HepG2 (cell line): ENCODE measurements at places on chromosomes 3 and 15. TPM values are rescaled to one million over a fixed set of nuclear protein-coding genes. Genes with fewer than 3 reads are reported as not detected.

Gene EAF2
- 14.6 and 20.1 TPM in 2 replicates for total RNA-seq

Gene PKM
- 488 and 574 TPM in 2 replicates for total RNA-seq

Gene CLDN18
- not detected in 2 replicates for total RNA-seq

Gene TPRG1
- total RNA-seq, result not detected in 2 replicates

Gene CCR8
- total RNA-seq, result not detected in 2 replicates

Gene FANCD2OS
- total RNA-seq, result not detected in 2 replicates

Gene DNAH12
- 0.04 and 0.11 TPM in 2 replicates for total RNA-seq

Gene ENTPD3
- not detected in 2 replicates for total RNA-seq

Gene AP3B2
- not detected in 2 replicates for total RNA-seq

Gene LRRN1
- total RNA-seq, result not detected in 2 replicates

Gene HMCES
- 37.5 and 52.4 TPM in 2 replicates for total RNA-seq

Gene SPSB4
- total RNA-seq, result not detected in 2 replicates

Gene SLC41A3
- 16.2 and 26.0 TPM in 2 replicates for total RNA-seq

Gene CILP
- total RNA-seq, result not detected in 2 replicates

Gene FRMD5
- total RNA-seq, result 0.93 and 1.00 TPM in 2 replicates

- peak; percentile 34 for DNase-seq
Observed at GRCh38 chr3:56468184-56469106, at the start of gene ERC2. ERC2 (minus strand) TSS chr3:56468467.

GRCh38 chr15:94375997-94376396 lies 144.6 kb downstream of the MCTP2 start:
- DNase-seq, result no peak

GRCh38 chr3:66603151-66603611 lies 102.4 kb upstream of the LRIG1 start:
- no peak for DNase-seq

- DNase-seq, result no peak
Observed at GRCh38 chr15:41873711-41874110, 20.1 kb downstream of the SPTBN5 start.

DNA sequence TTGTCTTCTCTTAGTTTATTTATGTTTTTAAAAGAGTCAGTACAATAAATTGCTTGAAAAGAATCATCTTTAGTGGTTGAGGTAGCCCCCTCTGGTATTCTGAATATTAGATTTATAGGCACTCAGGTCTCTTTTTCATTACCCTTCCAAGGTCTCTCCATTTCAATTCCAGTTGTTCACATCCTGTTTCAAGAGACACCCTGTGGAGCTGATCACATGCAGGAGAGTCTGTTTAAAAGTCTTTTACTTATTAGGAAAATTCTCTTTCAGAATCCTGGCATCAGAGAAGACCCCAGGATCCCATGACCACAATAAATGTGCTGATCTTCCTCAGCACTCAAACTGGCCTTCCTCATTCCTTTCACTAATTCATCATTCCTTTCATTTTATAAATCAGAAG lies 195.7 kb downstream of the ZIC4 start:
- no peak for DNase-seq

GRCh38 chr3:72572489-72573007 lies 275.7 kb downstream of the SHQ1 start:
- DNase-seq, result no peak

- no peak for DNase-seq
Observed at GRCh38 chr3:152198665-152199064, 70.1 kb upstream of the MBNL1 start.

DNA sequence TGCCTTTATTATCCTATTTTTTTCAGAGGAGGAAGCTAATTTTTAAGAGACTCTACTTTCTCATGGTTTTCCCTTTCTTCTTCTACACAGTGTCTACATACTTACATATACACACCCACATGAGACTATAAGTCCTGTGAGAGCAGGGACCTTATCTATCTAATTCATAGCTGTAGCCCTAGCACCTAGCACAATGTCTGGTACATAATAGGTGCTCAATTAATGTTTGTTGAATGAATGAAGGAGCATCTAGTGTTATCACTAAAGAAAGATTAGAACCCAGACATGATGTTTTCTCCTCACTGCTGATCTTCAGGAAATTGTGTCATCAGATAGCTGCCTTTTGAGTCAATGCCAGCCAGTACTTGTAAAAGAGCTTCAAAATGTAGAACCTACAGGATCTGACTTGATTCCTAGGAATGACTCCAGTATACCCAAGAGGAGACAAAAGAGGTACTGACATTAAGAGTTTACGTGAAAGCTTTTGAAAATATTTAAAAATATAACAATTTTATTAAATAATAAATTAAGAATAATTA lies 2.5 kb downstream of the SCG5 start:
- no peak for DNase-seq

GRCh38 chr15:91559066-91559465 lies 294.4 kb upstream of the SLCO3A1 start:
- peak; percentile 9 for DNase-seq

- DNase-seq, result no peak
Observed at GRCh38 chr15:96353416-96353929, 23.0 kb downstream of the NR2F2 start.

GRCh38 chr3:137071104-137071503 lies 113.3 kb downstream of the IL20RB start:
- no peak for DNase-seq

DNA sequence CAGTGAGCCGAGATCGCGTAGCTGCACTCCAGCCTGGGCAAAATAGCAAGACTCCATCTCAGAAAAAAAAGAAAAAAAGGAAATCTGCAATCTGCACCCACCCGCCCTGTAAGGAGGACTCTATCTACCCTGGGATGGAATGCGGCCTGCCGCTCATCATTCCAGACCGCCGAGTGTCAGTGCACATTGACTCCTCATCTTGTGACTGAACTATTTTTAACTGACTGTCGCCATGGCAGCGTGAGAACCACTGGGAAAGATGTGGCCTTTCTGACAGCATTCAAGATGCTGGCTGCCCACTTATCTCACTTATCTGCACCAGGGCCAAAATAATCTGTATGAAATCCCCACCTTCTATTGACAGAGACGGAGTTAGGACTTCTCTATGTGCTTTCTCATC lies 38.8 kb upstream of the ANKRD34C start:
- DNase-seq, result no peak

DNA sequence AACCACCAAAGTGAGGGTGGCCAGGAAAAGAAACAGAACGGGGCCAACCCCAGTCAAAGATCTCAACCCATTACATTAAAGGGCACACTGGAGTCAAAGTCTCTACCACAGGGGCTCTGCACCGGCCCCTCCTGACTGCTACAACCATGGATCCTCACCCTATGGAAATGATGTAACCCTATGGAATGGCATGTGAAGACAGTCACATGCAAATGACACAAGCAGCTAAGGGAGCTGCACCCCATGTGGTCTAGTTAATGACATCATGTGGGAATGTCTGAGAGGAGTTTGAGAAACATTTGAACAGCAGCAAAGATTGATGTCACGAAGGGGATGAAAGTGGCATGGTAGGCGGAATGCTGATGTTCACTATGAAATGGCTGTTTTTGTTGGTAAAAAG lies 298.2 kb upstream of the SLCO3A1 start:
- DNase-seq, result no peak

- DNase-seq, result peak; percentile 40
Observed at GRCh38 chr15:31396881-31397560, 70.4 kb downstream of the KLF13 start.

- no peak for DNase-seq
Observed at GRCh38 chr15:70113304-70113700, 15.6 kb upstream of the TLE3 start.

- DNase-seq, result no peak
Observed at GRCh38 chr3:117404141-117404540, 694.6 kb downstream of the TUSC7 start.

- DNase-seq, result no peak
Observed at GRCh38 chr3:129600348-129600747, 6.1 kb downstream of the PLXND1 start.

GRCh38 chr3:85939074-85939482 lies 980.3 kb downstream of the CADM2 start:
- no peak for DNase-seq

- DNase-seq, result no peak
Observed at GRCh38 chr3:169600732-169601131, 62.8 kb downstream of the MECOM start.

- peak; percentile 12 for DNase-seq
Observed at GRCh38 chr3:31533169-31534064, 692 bp downstream of the STT3B start.

DNA sequence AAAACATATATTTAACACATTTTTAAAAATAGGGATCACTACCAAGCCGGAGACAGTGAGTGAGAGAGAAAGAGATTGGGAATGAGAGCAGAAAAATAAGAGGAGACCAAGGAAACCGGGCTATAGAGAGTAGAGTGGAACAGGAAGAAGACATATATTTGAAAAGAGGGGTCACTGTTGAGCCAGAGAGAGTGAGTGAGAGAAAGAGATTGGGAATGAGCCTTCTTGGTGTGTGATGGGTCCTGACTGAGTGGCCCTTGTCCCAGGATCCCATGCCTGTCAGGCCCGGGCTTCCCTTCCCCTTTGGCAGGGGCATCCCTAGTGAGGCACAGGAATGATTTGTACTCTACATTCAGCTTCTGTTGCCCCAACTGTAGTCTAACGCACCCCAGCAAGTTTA lies 646.6 kb downstream of the NTRK3 start:
- no peak for DNase-seq

GRCh38 chr3:111864821-111865656 lies 6.0 kb downstream of the PHLDB2 start:
- DNase-seq, result peak; percentile 9

- peak; percentile 83 for DNase-seq
Observed at GRCh38 chr15:51829376-51830275, at the start of gene TMOD3. TMOD3 (plus strand) TSS chr15:51829653; CDS start chr15:51862885, 33,232 bp downstream.

DNA sequence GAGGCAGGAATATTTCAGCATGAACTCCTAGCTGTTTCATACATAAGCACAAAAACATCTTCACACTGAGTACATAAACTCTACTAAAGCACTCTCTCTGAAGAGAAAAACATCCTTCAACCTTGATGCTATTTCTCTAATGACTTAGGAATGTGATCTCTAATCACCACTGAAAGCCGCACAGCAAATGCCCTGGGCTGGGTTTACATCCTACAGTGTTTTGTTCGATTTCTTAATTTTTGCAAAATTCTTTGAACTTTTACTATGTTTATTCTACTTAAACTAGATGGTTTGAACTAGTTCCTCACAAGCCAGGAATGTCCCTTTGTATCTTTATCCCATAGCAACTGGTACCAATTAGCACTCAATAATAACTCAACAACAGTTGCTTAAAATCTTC lies 130.9 kb upstream of the ABI3BP start:
- no peak for DNase-seq

DNA sequence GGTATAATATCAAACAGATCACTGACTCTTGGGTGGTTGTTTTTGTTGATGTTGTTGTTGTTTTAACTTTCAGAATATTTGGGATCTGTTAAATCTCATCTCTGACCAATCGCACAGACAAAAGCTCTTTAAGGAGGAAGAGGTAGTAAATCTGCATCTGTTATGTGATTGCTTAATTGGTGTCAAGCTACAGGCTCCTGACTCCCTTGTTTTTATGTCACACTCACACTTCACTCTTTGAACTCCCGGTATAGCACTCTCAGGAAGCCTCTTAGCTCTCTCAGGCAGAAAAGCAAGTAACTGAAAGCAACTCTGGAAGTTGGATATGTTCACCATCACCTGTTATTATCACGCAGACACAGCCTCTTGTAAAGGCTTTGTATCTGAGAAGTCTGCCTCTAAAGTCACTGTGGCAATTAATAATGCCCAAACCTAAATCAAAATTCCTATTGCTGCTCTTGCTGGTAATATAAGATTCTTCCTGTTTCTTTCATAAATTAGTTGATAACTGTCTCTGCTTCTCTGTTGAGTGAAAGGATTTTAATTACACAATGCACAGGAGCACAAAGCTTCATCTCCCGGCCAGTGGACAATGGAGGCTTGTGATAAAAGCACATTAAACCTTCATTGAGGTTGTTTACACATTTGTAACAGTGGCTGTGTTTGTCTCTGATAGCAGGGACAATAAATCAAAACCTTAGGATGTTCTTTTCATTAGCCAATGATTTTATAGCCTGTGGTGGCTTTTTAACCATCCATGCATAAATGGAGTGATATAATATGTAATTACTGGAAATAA lies 576.7 kb downstream of the MFSD1 start:
- no peak for DNase-seq

DNA sequence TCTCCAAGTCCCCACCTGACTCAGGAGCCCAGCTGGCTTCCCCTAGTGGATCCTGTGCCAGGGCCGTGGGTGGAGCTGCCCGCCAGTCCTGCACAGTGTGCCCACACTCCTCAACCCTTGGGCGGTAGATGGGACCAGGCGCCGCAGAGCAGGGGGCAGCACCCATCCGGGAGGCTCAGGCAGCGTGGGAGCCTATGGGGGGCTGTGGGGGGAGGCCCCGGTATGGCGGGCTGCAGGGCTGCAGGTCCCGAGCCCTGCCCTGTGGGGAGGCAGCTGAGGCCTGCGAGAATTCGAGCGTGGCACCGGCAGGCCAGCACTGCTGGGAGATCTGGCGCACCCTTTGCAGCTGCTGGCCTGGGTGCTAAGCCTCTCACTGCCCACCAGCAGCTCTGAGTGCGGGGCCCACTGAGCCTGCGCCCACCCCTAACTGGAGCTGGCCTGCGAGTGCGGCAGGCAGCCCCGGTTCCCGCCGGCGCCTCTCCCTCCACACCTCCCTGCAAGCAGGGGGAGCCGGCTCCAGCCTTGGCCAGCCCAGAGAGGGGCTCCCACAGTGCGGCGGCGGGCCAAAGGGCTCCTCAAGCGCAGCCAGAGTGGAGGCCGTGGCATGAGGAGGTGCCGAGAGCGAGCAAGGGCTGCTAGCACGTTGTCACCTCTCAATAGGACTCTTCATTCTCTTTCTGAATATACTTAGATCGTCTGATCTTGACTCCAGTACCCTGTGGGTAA lies 64.0 kb downstream of the TMEM212 start:
- DNase-seq, result no peak

GRCh38 chr3:36192901-36193300 lies 187.4 kb upstream of the STAC start:
- DNase-seq, result no peak

- DNase-seq, result no peak
Observed at GRCh38 chr15:36479200-36479896, 100.1 kb upstream of the CDIN1 start.

- no peak for DNase-seq
Observed at GRCh38 chr15:43102187-43102586, 3.7 kb downstream of the UBR1 start.
